Sciatic nerve (tissue), 2 donors: ENCODE measurements at places on chromosomes 11 and 22. TPM values are rescaled to one million over a fixed set of nuclear protein-coding genes. Genes with fewer than 3 reads are reported as not detected.

GRCh38 chr22:43890901-43891331 is 897 bp downstream of the PNPLA5 start:
- peak; percentile 54 for DNase-seq

DNA sequence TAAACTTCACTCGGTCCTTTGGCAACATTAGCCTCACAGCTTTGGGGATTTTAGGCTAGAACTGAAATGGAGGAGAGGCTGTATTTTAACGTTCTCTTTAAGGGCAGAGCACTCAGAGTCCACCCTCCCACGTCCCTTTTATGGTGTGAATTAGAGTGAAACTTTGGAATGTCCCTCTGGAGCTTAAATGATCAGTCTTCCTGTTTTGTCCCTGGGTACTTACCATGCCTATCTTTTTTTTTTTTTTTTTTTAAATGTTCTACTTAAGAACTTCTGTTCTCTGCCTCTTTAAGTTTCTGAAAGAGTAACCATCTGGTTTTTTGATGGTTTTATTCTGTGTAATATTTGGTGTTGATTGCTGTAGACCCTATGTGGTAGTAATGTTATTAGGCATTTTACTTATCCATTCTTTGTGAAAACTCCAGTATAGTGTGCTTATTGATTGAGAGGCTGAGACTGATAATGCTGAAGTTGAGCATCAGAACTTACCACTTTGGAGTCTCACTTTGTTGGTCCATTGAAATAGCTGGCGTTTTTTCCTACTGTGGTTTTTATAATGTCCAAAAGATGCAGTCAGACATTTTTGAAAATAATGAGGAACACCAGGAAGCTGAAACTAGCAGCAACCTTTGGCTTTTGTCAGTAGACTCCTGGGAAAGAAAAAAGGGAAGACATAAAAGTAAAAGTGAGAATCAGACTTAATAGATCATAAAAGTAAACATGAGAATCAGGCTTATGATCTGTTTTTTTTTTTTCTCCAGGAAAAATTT is 11.6 kb downstream of the UVRAG start:
- DNase-seq = no peak

DNA sequence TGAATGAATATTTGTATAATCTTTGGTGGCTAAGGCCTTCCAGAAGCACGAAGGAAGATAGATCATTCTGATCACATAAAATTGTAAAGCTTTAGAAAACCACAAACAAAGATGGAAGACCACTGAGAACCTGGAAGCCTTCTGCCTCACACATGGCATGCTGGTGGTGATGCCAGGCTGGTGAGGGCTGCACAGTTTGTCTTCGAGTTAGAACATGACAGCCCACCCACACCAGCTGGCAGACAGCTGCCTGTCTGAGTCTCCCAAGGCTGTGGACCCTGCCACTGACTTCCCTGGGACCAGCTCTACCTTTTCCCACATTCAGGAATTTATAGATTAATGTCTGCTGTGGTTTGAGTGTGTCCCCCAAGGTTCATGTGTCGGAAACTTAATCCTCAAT is 48.8 kb upstream of the B3GAT1 start:
- no peak for DNase-seq

DNA sequence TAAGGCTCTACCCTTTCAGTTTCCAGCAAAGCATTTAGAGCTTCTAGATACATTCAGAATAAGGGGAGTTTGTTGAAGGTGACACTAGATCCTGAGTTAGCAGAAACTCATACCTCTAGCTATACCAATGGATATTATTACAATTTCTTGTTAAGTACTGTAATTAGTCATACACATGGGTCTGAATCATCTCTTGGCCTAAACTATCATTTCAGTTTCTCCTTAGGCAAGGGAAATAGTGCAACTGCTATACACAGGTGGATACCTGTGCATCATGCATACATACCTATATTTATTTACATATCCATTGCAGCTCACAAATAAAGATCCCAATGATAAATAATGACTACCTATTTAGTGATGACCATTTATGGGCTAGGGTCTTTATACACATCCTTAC is 45.1 kb upstream of the PAX6 start:
- no peak for DNase-seq

DNA sequence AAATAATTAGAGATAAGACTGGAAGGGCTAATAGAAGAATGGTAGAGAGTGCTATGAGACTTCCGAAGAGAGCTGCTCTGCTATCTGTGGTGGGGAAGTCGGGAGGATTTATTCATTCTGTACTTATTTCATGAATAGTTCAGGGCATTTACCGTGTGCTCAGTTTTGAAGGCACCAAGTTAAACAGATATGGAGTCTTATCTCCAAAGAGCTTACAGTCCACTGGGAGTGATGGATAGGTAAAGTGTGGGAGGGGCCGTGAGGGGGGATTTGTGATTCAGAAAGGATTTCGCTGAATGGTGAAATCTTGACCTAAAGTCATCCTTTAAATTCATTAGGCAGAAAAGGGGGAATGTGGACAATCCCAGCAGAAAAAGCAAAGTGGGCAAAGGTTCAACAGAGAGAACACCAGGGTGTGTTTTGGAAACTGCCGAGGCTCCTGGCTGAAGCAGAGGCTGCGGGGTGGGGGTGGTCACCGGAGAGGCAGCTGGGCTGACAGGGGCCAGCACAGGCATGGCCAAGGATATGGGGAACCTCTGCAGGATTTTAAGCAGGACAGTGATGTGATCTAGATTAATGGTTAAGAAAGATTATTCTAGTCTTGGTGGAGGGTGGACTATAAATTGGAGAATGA is 91.2 kb downstream of the UBASH3B start:
- DNase-seq = no peak

DNA sequence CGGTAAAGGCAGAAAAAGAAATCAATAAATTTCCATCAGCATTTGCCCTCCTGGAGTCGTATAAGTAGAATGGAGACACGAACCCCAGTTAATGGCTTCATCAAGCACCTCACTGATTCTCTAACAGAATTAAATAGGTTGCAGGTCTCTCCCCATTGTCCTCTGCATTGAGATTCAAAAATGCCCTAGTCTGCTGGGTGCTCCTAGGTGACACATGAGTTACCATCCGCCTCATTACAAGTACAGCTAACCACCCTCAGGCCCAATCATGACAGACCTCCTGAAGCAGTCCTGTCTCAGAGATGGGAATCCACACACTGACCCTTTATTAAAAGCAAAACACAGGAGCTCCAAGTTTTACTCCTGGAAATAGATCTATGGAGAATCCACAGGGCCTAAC is 31.4 kb downstream of the HSPA8 start:
- no peak for DNase-seq

DNA sequence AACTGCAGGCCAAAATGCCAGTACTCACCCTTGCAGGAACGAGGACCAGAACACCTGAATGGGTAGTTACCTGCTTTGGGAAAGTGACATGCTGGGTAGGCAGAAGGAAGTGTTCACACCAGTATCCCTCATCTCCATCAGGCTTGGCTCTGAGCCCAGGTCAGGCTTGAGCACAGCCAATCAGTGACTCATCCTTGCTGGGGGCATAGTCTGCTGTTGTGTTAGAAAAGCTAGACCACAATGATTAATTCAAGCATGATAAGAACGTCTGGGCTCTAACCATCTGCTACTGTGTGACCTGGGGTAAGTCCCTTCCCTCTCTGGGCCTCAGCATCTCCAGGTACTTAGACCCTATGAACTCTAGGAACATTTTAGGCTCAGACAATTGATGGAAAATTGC is 450.4 kb downstream of the MIAT start:
- DNase-seq = peak; percentile 81

GRCh38 chr11:131246663-131247062 is 123.8 kb upstream of the NTM start:
- no peak for DNase-seq

GRCh38 chr11:74540270-74540669 is 46.7 kb upstream of the LIPT2 start:
- no peak for DNase-seq

DNA sequence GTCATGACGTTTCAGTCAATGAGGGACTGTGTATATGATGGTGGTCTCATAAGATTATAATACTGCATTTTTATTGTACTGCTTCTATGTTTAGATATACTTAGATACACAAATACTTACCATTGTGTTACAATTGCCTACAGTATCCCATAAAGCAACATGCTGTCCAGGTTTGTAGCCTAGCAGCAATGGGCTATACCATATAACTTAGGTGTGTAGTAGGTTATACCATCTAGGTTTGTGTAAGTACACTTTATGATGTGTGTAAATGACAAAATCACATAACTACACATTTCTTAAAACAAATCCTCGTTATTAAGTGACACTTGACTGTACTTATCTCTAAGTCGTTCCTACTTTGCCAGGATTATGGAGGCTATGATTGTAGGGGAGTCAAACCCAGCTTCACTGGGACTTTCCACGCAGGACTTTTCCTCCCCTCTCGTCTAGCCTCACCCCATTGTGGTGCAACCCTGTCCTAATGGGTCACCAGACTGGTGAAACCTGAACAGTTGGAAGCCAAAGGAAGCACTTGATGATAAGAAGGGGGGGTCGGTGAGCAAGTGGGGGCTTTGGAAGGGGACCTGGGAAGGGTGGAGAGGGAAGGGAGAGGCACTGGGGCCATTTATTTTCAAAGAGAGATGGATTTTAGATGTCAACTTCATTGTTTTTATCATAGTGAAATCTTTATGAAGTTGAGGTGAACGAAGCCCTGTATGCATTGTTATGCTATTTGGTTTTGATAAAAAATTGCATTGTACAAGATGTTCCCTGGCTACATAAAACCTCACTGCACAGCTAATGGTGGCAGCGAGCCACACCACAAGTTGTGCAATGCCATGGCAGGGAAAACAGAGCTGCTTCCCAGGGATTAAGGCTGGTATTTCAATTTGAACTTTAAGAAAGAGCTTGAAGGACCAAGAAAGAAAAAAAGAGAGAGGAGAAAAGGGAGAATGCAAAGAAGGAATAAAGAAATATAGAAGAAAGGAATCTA is 129.1 kb downstream of the EHF start:
- DNase-seq = peak; percentile 79

DNA sequence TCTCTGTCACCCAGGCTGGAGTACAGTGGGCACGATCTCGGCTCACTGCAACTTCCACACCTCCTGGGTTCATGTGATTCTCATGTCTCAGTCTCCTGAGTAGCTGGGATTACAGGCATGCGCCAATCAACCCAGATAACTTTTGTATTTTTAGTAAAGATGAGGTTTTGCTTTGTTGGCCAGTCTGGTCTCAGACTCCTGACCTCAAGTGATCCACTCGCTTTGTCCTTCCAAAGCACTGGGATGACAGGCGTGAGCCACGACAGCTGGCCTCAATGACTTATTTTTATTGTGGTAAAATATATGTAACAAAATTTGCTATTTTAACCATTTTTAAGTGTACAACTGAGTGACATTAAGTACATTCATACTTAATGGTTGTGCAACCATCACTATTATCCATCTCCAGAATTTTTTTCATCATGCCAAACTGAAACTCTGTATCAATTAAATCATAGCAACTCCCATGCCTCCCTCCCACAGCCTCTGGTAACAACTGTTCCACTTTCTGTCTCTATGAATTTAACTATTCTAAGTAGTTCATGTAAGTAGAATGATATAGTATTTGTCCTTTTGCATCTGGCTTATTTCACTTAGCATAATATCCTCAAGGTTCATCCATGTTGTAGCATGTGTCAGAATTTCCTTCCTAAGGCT is 50.7 kb upstream of the CWF19L2 start:
- DNase-seq = no peak

- no peak for DNase-seq
Observed at GRCh38 chr22:18012531-18012930, 11.8 kb downstream of the MICAL3 start.

GRCh38 chr22:39314251-39314971 is 5.0 kb downstream of the RPL3 start:
- DNase-seq = no peak

GRCh38 chr11:43508511-43508918 is 149.8 kb downstream of the TTC17 start:
- no peak for DNase-seq

- no peak for DNase-seq
Observed at GRCh38 chr11:44258190-44258489, 51.8 kb downstream of the ALX4 start.

DNA sequence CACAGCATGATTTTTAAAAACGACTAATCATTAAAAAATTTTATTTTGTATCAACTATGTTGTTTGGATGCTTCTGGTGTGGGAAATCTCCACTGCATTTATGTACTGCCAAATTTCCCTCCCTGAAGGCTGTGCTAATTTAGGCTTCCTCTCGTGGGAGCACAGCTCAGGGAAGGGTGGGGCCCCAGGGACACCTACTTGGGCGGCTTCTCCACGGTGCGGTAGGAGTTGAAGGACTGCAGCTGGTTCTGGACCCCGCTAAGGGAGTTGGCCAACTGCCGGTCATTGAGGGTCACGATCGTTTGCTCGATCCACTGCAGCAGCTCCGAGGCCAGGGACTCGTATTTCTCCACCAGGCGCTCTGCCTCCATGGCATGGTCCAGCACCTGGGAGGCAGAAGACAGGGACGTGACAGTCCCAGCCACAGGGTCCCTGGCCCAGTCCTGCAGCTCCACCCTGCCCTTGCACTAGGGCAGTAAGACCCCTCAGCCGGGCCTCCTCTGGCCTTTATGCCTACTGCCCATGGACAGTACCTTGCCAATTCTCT is 18.6 kb downstream of the SPTBN2 start:
- no peak for DNase-seq

GRCh38 chr11:44862558-44863101 is 88.1 kb downstream of the TP53I11 start:
- no peak for DNase-seq

- no peak for DNase-seq
Observed at GRCh38 chr11:57458060-57458409, 2.3 kb upstream of the RTN4RL2 start.

DNA sequence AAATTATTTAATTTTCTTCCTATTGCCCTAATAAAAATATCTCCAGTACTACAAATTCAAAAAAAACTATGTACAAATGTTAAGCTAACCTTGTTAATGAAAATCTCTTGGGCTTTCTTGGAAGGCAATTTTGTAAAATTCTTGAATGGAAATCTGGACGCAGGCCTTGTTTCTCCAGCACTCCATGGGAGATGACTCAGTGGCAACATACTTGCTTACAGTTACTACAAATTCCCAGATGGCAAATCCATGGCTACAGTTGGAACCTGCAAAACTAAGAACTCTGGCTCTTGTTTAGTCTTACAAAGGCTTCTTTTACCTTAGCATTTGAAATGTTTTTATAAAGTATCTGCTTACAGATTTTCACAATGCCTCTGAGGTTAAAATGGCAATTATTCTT is 725.2 kb downstream of the DLG2 start:
- no peak for DNase-seq

The OVOL1 gene
- total RNA-seq = not detected

The LRRC4C gene
- total RNA-seq = 16.6 TPM

The TUBA8 gene
- 3.7 TPM for total RNA-seq

The NXPE2 gene
- 0.71 TPM for total RNA-seq

The C1QTNF5 gene
- 27.7 TPM for total RNA-seq

The CRYBB2 gene
- not detected for total RNA-seq

The SLC2A11 gene
- 13.6 TPM for total RNA-seq

The SGSM1 gene
- 2.9 TPM for total RNA-seq

The WBP2NL gene
- 9.4 TPM for total RNA-seq

The MAJIN gene
- not detected for total RNA-seq

The PGAP2 gene
- total RNA-seq = 15.8 TPM

The FOLR3 gene
- 1.1 TPM for total RNA-seq

The KCNK4 gene
- not detected for total RNA-seq

The LRRC10B gene
- total RNA-seq = 0.98 TPM

The CEP126 gene
- total RNA-seq = 11.1 TPM
